ENCODE measurements at places on chromosomes 3 and 15.

- DNase-seq, result peak; percentile 15
Measured at GRCh38 chr15:74053941-74054529, 28.3 kb downstream of the GOLGA6A start.

- no peak for DNase-seq
Measured at GRCh38 chr3:14405360-14406238, 3.2 kb downstream of the SLC6A6 start.

DNA sequence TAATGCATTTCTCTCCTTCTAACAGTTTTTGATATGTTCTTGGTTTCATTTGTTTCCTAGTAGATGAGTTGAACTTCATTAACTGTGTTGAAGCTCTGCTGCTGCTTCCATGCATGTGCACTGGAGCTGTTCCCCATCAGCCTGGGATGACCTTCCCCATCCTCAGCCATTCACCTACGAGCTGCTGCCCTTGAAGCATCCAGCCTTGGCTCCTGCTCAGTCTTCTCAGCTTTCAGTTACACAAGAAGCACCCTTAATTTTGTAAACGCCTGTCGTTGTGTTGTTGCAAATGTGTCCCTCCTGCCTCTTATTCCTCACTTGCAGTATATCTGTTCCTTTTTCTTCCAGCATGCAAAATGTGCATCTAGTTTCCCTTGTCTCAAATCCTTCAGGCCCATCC, 8.5 kb upstream of the ZXDC start:
- DNase-seq, result no peak

- no peak for DNase-seq
Measured at GRCh38 chr15:55916666-55917409, 76.6 kb downstream of the NEDD4 start.

- no peak for DNase-seq
Measured at GRCh38 chr3:52004906-52005395, 9.3 kb upstream of the RPL29 start.

DNA sequence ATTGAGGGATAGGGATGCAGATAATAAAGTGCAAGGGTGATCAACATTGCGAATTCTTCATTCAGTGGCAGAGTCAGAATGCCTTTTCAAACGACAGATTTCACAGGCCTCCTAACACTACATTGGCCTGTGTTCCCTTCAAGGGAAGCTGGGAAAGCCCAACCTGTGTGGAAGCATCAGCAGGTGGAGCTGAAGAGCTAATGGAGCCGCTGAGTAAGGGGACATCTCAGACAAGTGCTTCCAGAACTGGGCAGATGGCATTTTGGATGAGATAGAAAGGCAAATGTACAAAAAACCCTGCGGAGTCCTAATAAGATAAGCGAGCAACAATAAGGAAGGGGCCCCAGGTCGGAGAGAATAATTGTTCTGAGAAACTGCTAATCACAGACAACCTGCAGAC, 8.5 kb upstream of the SLC24A5 start:
- peak; percentile 0 for DNase-seq

- no peak for DNase-seq
Measured at GRCh38 chr15:62153228-62153627, 11.9 kb downstream of the C2CD4B start.

GRCh38 chr3:30607032-30607833, 832 bp downstream of the TGFBR2 start:
- DNase-seq, result no peak

DNA sequence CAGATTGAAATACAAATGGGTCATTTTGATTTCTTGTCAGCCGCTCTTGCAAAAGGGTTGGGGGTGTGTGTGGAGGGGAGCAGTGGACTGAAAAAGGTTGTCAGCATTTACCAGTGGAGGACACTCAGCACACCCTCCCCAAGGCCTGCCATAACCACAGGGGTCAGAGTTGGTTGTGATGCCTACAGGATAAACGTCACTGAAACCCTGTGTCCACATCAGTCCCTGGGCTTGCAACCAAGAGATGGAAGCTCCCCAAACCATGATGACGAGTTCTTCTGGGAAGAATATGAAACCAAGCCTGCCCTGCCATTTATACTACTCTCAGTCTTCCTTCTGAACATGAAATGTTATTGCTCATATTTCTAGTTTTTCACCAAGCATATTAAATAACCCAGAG, 54.0 kb upstream of the UMPS start:
- DNase-seq, result no peak

GRCh38 chr15:43544266-43544665, 26.9 kb downstream of the MAP1A start:
- no peak for DNase-seq

GRCh38 chr3:72320955-72321303, 527.3 kb downstream of the SHQ1 start:
- DNase-seq, result no peak

- no peak for DNase-seq
Measured at GRCh38 chr3:144104679-144105078, 133.1 kb downstream of the DIPK2A start.

DNA sequence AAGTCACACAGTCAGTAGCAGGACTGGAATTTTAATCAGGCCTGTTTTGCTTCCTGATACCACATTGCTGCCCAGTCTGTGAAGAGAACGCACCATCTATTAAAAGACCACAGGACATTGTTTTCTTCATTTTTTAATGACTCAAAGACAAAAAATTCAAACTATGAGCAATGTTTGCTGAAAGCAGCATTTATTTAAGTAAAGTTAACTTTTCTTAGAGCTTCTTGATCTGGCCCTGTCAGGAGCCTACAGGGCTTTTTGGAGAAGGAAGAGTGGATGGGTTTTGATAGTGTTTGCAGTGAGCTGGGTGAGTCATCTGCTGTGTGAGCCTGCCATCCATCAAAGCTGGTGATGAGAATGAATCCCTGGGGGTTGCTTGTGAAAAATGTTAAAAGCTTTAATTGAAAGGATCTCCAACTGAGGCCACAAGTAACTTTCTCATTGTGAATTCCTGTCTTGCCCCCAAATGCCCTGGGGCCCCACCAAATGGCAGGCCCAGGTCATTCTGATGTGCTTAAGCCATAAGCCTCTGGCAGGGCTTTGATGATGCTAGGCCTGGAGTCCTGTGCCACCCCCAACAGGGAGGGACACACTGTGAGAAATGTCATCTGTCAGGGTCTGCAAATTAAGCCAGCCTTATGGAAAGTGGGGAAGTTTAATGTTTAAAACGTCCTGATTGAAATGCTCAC, 136.2 kb upstream of the PFN2 start:
- peak; percentile 44 for DNase-seq

- DNase-seq, result no peak
Measured at GRCh38 chr3:77571971-77572715, 532.2 kb downstream of the ROBO2 start.

GRCh38 chr3:10707400-10708215, 108.4 kb upstream of the SLC6A11 start:
- no peak for DNase-seq

DNA sequence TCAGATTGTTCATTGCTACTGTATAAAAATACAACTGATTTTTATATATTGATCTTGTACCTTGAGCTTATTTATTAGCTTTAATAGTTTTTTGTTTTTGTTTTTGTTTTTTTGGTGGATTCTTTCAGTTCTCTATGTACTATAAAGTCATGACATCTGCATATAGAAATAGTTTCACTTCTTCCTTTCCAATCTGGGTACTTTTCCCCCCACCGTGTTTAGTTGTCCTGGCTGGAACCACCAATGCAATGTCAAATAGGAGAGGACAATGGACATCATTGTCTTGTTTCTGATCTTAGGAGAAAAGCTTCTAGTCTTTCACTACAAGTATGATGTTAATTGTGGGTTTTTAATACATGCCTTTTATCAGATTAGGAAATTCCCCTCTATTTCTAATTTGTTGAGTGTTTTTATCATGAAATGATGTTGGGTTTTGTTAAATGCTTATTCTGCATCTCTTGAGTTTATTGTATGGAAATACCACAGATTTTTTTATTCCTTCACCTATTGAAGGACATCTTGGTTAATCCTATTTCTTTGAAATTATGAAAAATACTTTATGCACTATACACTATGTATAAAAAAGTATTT, 2.8 kb upstream of the XCR1 start:
- no peak for DNase-seq

DNA sequence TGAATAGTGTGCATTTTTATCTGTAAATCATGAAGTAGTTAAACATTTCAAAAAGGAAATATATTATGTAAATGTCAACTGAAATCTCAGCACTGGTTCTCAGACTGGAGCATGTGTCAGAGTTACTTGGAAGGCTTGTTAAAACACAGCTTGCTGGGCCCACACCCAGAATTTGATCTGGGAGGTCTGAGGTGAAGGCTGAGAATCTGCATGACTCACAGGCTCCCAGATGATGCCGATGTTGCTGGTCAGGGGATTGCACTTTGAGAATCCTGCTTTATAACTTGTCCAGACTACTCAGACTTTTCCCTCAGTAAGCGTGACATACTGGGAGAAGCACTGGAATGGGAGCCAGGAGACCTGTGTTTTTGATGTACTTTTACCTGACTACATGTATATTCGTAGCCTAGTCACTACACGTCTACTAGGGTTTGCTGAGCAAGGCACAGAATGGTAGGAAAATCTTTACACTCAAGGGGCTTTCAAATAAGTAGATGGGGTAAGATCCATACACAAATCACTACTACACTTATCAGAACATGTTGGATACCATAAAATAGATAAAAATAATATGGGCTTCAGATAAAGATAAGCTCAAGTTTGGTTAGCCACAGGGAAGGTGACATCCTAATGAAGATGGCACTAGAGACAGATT, 77.1 kb upstream of the MEX3B start:
- DNase-seq, result no peak

GRCh38 chr15:74402873-74403587, 30.7 kb downstream of the SEMA7A start:
- no peak for DNase-seq

- DNase-seq, result no peak
Measured at GRCh38 chr3:112634786-112635541, 6.0 kb downstream of the CCDC80 start.

DNA sequence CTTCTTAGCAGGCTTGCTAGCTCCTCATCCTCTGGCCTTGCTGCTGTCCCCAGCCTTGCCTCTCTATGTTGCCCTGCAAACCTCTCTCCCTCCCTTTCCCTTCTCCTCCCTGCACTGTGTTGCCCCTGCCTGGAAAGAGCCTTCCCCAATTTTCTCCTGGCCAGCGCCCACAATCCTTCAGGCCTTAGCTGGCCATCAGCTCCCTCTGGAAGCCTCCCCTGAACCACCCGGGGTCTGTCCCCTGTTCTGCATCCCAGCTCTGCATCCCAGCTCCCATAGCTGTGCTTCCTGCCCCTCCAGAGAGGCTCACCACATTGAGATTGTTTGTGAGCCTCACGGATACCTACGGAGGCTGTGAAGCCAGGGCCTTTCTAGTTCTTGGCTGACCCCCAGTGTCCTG, 23.7 kb downstream of the FAM3D start:
- DNase-seq, result no peak
